Fibroblast of skin of abdomen (primary cell): ENCODE measurements at places on chromosomes 12 and 14.

GRCh38 chr14:52365071-52365470, 51.0 kb downstream of the PTGER2 start:
- peak; percentile 89 for DNase-seq

DNA sequence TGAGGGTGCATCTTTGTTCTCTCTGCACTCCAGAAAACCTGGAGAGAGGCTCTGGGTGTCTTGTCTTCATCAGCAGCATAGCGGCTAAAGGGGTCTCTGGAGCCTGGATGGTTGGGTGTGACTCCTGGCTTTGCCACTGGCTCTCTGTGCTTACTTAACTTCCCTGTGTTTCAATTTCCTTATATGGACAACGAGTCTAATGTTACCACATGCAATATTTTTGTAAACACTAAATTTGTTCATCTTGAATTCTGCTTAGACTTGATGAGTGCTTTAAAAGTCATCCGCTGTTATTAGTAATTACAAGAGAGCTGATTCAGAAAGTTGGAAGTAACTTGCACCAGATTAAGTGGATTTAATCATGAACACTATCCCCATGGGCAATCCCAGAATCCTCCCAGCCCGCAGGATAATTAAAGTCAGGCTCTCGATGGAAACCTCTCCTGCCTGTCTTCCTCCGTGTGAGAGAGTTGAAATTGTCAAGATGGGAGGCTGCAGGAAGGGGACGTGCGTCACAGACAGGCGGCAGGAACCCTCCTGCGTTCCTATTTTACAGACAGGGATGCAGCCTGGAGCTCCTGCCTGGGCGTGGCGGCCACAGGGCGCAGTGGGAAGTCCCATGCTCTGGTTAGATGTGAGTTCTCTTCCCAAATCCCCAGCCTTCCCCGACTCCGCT, 201.2 kb downstream of the TTC8 start:
- DNase-seq, result peak; percentile 97

GRCh38 chr12:128178966-128179365, 88.0 kb upstream of the TMEM132C start:
- DNase-seq, result peak; percentile 25

GRCh38 chr12:6773590-6774351, 1.5 kb downstream of the LAG3 start:
- no peak for DNase-seq

GRCh38 chr14:97697772-97698171, 900.6 kb downstream of the VRK1 start:
- DNase-seq, result no peak
